ENCODE measurements at places on chromosomes 13 and 19.
A peak's percentile ranks its signal among the peaks of the same experiment; 100 is the strongest.

- no peak for DNase-seq
Observed at GRCh38 chr19:36916991-36917390, 859 bp downstream of the ZNF568 start.

GRCh38 chr13:21709697-21710096, 38.8 kb downstream of the FGF9 start:
- no peak for DNase-seq

DNA sequence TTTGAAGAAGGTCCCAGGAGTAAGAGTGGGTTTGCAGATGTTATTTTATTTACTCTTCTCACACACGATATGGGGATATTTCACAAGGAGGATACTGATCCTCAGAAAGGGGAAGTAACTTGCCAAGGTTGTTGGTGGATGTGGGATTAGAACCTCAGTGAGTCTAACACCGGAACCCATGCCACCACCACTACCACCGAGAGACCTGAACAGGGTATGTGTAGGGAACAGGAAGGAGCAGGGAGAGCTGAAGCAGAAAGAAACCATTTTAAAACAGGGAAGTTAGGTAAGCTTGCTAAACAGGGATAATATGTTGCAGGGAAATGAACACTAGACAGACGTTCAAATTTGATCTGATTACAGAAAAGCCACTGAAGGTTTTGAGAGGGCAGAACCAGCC, 11.6 kb upstream of the CEACAM3 start:
- DNase-seq = no peak

- DNase-seq = peak; percentile 63
Observed at GRCh38 chr19:41871573-41872383, 5.3 kb upstream of the CD79A start.

- DNase-seq = peak; percentile 58
Observed at GRCh38 chr19:17830567-17831418, 9.5 kb upstream of the INSL3 start.

- DNase-seq = no peak
Observed at GRCh38 chr19:6774821-6775707, 2.6 kb downstream of the VAV1 start.

- no peak for DNase-seq
Observed at GRCh38 chr13:21596722-21597121, 7.2 kb downstream of the MICU2 start.

GRCh38 chr13:30673669-30674521, 56.2 kb downstream of the USPL1 start:
- DNase-seq = peak; percentile 90

DNA sequence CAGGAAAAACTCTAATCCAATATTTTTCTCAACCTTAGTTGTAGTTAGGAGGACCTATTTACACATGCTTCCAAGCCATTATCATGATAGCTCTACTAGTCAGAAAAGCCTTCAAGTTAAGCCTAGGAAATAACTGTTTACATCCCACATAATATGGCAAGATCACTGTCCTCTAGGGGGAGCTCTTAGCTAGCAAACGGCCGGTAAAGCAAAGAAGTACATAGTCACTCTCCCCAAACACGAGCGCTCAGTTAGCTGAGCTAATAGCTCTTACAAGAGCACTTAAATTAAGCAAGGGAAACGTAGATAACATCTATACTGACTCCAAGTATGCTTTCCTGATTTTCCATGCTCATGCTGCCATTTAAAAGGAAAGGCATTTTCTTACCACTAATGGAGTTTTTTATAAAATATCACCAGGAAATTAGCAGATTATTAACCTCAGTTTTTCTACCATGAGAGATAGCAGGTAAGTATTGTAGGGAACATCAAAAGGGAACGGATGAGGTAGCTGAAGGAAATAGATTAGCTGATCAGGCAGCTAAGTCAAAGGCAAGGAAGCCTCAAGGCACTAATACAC, 100.6 kb upstream of the PABPC3 start:
- peak; percentile 35 for DNase-seq

GRCh38 chr13:85099245-85099644, 700.0 kb downstream of the SLITRK6 start:
- no peak for DNase-seq

GRCh38 chr13:44921246-44921877, 67.9 kb downstream of the NUFIP1 start:
- DNase-seq = no peak

DNA sequence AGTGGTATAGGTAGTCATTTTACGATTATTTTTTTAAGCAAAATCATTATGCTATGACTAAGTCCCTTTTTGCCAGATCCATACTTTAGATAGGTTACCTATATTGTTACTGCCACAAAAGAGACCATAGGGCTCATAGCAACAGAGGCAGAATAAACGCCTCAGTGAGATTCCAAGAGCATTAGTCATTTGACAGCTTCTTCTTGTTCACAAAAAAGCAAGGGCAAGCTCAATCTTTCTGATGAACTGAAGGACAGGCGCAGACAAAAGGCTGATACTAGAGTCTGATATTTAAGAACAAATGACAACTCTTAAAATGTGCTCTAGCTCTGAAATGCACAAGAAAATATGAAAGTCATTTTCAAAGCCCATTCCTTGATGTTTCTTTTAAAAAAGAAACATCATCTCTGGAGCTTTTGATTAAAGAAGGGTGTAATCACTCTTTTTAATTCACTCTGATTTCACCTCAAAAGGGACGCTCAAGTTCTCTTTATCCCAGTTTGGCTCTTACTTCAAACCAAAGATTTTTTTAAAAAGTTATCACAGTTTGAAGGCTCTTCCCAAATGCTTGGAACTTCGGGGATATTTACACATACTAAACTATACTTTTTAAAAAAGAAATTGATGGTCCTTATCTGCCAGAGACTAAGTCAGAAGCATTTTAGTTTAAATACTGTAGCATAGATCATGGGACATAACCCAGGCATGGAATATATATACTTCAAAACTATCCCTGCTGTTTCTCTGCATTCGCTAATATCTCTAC, 187.2 kb downstream of the EFNB2 start:
- no peak for DNase-seq

GRCh38 chr13:78680576-78681350, 21.8 kb upstream of the OBI1 start:
- no peak for DNase-seq

- DNase-seq = no peak
Observed at GRCh38 chr13:47294691-47295090, 397.8 kb upstream of the HTR2A start.

DNA sequence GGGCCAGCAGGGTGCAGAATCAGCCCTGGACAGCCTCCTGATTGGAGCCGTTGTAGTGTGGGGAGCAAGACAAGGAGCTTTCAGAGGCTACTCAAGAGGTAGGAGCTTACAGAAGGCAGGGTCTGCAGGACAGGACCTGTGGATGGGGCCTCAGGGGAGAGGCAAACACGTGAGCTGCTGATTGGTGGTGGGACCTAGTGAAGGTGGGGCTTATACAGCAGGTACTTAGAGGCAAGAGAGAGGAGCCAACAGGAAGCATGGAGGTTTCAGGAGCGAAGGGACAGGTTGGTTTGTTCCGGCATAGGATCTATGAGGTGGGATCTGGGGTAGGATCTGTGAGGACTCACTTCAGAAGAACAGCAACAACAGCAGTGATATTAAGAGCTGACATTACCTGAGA, 32.4 kb downstream of the ZSWIM4 start:
- DNase-seq = no peak

GRCh38 chr13:111947026-111947810, 119.7 kb upstream of the SOX1 start:
- DNase-seq = no peak

DNA sequence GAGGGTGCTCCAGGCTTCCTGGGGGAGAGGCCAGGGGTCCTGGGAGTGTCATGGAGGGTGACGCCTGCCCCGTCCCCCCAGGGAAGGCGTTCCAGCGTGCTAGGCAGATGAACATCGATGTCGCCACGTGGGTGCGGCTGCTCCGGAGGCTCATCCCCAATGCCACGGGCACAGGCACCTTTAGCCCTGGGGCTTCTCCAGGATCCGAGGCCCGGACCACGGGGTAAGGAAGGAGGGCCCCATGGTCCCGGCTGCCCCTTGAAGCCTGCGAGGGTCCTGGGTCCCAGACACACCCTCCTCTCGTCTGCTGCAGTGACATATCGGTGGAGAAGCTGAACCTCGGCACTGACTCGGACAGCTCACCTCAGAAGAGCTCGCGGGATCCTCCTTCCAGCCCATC, 11.4 kb downstream of the PTGER1 start:
- no peak for DNase-seq

- no peak for DNase-seq
Observed at GRCh38 chr13:102280366-102280765, 121.5 kb downstream of the FGF14 start.

GRCh38 chr13:35549481-35549880, 73.0 kb upstream of the MAB21L1 start:
- no peak for DNase-seq

- DNase-seq = no peak
Observed at GRCh38 chr13:39875111-39875987, 219.9 kb downstream of the COG6 start.

DNA sequence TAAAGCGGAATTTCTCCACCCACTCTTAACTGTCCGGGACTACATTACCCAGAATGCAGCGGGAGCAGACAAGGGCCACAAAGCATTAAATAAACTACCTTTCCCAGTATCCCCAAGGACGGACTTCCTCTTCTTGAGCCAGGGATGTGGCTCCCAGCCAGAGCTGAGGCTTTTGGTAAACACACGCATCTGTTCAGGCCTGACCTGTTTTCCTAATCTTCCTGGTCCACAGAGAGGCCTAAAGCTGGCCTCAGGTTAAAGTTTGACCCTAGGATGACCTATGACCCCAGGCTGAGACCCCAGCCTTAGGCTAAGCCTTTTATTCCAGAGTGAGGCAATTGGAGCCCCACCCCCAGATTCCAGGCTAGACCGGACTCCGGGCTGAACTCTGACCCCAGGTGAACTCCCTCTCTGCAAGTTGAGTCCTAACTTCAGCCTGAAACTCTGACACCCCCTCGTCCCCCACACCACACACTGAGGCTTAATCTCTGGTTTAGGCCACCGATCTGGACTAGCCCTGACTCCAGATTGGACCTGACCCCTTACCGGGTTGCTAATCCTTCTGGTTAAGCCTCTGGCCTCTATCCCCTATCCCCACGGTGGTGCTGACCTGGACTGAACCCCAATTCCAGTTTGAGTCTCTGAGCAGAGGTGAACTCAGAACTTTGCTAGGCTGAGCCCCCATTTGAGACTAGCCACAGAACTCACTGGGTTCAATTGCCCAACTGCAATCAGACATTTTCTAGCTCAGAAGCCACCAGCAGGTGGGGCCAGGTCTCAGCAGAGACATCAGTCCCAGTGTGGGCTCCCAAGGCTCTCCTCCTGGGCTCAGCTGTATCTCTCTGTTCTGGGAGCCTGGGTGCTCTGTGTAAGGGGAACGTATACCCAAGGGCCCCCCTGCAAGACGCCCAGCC, 750 bp upstream of the GPR108 start:
- peak; percentile 70 for DNase-seq

- no peak for DNase-seq
Observed at GRCh38 chr13:58792854-58793253, 1161.3 kb downstream of the PCDH17 start.

DNA sequence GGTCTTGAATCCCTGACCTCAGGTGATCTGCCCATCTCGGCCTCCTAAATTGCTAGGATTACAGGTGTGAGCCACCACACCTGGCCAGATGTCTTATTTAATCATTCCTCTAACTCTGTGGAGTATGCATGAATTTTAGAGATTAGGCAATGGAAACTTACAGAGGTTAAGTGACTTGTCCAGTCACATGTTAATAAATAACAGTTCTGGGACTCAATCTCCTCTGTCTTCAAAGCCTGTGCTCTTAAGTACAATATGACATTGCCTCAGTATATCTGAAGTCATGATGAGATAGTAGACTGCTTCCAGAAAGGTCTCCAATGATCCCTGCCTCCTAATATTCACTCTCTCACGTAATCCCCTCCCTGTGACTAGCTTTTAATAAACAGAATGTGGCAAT, 72.9 kb upstream of the TDRD3 start:
- DNase-seq = no peak

DNA sequence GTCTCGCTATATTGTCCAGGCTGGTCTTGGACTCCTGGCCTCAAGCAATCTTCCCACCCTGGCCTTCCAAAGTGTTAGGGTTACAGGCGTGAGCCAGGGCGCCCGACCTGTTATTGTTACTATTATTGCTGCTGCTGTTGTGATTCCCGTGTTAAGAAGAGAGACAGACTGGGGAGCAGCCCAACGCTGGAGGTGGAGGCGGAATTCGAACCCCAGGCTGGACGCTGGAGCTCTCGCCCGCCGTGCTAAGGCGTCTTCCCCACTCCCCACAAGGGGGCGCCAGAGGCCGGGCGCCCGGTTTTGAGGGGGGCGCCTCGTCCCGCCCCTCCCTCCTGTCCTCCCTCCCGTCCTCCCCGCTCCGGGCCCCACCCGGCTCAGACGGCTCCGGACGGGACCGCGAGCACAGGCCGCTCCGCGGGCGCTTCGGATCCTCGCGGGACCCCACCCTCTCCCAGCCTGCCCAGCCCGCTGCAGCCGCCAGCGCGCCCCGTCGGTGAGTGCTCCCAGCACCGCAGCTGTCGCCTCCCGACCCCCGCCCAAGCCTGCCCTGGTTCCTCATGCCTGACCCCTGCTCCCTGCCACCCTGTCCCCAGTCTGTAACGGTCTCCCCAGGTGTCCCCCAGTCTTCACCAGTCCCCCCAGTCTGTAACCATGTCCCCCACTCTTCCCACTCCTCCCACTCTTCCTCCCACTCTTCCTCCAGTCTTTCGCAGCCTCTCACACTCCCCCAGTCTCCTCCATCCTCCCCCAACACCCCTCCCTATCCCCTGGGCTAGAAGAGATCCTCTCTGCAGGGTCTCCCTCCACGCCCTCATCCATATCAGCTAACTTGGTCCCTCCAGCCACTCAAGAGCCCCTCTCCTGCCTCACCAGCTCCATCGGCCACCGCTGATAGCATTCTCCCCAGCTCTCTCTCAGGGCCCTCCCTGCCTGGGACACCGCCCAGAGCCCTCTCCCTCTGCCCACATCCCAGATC, at the start of gene EHD2:
Gene EHD2, plus strand, starts transcription at position 377 of the 976 bp plus-strand sequence. CDS start 3,191 bp downstream, outside the sequence.
- DNase-seq = peak; percentile 18

DNA sequence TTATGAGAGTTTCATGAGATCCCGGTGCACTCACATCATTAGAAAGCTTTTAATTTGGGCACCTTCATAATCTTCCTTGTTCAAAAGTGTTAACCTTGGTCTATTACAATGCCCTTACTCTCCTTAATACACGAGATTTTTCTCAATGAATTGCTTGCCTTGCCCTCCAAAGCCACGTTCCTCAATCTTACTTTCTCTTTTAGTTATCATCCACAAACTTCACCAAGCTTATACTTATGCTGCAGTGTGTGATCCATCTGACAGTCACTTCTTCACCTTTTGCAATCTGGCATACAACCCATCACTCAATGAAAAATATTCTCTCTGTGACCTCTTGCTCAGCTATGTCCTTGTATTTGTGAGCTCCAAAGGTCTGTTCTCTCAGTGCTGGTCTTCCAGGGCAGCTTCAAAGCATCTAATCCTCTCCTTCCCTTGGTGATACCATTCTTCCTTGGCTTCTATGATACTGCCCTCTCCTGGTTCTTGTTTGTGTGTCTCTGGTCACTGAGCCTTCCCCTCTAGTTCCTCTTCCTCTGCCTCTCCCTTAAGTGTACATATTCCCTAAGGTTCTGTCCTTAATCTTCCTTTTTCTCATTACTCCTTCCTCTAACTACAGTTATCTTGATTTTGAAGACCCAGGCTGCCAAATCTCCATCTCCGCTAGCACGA, 202.2 kb upstream of the STARD13 start:
- no peak for DNase-seq

- DNase-seq = no peak
Observed at GRCh38 chr13:76798037-76798436, 88.2 kb downstream of the KCTD12 start.

Data from T-cell (primary cell).